ENCODE measurements at places on chromosomes 6 and 20.

GRCh38 chr6:89510393-89510792 lies 77.4 kb downstream of the ANKRD6 start:
- no peak for DNase-seq

DNA sequence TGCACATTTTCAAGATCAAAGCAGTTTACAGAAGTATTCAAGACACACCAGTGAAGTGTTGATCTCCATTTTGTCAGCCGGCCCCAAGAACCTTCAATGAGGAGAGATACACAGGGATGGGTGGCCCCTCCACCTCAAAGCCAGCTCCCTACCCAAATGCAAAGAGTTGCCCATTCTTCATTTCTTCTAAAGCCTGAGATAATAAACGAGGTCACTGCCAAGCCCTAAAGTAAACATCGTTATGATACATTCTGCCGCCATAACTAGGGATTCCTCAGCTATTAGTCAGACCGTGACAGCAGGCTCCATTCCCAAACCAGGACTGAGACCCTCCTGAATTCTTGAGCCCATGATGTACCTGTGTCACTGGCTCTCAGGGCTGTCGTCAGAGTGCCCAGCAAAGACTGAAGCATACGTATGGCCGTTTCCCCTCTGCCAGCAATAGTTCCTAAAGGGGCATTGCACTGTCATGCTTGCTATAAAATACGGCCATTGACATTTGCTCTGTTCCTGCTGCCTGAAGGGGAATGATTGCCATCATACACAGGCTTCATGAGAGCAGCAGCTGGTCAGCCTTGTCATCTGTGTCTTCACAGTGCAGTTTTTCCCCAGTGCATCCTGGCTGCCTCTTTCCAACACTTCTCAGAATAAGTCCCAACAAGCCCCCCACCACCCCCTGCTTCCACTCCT lies 41.7 kb downstream of the ISM1 start:
- DNase-seq = no peak

DNA sequence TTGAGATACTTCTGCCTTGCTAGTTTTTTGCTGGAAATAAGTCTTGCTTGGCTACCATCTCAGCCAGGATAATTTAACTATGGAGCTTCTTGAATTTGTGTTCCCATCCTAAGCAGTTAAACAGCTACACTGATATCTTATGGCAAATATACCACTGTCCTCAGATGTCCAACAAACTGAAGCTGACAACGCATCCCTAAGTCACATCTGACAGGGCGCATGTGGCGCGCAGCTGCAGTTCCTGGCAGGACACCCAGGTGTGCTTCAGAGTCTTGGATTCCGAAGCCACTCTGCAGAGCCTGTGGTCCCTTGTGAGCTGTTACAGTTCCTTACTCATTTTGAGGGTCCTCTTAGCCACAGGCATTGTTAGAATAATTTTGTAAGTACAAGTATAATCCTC lies 127.9 kb downstream of the WDR27 start:
- DNase-seq = no peak

- no peak for DNase-seq
Measured at GRCh38 chr20:23658989-23659609, 21.3 kb upstream of the CST3 start.

GRCh38 chr6:8383584-8383983 lies 51.8 kb downstream of the SLC35B3 start:
- DNase-seq = no peak

- DNase-seq = no peak
Measured at GRCh38 chr6:120363429-120363828, 970.9 kb downstream of the TBC1D32 start.

DNA sequence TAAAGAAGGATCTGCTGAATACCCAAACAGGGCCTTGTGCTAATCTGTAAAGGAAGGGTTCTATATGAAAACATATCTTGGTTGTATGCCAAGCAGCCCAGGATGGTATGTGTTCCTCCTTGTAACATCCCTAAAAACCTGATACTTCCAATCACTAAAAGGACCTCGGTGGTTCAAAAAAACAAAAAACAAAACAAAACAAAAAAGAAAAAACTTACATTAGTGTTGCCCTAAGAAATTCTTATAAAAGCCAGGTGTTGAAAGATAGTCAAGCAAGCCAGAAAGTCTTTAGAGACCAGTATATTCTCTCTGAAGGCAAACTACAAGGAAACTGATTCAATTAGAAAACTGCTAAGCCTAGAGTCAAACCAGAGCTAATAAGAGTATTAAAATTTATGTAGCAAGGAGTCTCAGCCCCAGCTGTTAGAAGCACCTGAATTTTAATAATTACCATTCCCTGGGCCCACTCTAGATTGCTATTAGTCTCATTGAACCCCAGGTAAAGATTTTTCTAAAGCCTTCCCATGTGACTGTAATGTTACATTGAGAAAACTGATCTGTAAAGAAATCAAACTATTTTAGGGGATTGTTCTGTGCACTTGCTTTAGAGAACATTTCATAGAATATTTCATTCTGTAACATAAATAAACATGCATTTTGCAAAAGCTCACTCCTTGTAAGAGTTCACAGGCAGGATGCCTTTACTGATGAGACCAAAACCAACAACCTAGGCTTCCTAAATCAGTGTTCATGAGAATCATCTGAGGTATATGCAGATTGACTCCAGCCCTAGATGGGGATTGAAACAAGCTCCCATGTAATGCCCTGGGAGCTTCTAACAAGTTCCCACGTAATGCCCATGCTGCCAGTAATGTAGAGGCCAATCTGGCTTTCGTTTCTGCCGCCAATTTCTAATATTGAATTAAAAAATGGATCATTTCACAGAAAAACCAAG lies 95.2 kb upstream of the BTN3A2 start:
- DNase-seq = no peak

DNA sequence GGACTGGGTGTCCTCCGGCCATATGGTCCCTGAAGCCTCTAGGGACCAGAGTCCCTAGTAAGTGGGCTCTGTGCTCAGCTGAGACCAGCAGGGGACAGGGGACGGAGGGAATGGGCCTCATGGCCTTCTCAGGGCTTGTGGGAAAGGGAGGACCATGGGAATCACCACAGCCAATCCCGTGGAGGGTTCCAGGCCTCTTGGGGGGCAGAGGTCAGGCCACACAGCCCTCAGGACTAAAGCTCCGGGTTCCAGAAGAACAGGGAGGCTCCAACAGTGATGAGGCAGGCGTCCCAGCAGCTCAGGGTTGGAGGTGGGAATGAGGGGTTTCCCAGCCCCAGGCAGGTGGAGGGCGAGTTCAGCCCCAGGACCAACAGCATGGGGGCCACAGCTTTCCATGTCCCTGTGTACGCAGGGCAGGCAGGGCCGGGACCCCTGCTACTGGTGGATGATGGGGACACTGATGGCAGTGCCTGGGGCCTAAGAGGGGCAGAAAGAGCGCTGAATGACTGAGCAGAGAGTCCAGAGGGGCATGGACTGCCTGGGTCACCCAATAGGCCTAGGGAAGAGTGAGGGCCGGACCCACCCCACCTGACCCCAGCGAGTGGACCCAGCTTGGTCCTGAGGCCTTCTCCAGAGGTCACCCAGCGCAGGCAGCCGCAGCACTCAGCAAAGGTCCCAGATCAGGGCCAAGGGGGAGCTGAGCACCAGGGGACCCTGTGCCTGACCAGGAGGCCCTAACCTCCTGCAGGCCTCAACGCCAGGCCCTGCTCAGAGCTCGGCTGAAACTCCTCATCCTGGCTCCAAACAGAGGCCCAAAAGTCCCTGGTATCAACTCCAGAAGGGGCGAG lies 8.8 kb downstream of the MYL9 start:
- DNase-seq = no peak

- DNase-seq = no peak
Measured at GRCh38 chr20:20173254-20173653, 120.9 kb downstream of the CFAP61 start.

DNA sequence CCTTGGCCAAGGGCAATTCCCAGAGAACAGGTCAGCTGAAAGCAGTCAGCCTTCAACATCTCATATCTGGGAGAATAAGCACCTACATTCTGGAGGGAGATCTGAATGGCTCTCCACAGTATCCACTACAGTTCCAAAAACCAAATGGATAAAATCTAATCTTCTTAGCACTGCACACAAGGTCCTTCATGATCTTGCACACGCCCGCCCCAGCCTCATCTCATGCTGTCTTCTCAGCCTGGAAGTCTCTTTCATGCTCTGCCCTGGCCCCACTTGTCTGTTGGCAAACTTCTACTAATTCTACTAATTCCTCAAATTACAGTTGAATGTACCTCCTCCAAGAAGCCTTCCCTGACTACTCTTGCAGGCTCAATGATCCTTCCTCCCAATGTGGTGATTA lies 1.8 kb upstream of the TTBK1 start:
- no peak for DNase-seq

GRCh38 chr6:91718198-91718597 lies 1131.3 kb upstream of the MAP3K7 start:
- no peak for DNase-seq

DNA sequence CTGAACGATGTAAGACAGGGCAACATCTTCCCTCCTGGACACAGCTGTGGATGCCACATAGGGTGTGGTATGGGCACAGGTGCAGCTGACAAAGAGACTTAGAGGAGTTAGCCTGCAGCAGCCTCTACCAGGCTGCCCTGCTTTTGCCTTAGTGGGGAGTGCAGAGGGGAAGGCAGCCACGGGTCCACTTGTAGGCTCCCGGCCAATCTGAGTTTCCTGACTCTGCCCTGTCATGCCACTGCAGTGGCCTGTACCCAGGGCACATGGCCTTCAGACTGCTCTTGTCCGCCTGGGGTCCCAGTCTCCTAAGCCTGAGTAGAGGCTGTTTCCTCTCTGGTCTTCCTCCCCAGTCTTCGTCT lies 17.1 kb upstream of the CST9L start:
- no peak for DNase-seq

GRCh38 chr6:111625461-111626391 lies 20.0 kb upstream of the TRAF3IP2 start:
- DNase-seq = peak; percentile 32

DNA sequence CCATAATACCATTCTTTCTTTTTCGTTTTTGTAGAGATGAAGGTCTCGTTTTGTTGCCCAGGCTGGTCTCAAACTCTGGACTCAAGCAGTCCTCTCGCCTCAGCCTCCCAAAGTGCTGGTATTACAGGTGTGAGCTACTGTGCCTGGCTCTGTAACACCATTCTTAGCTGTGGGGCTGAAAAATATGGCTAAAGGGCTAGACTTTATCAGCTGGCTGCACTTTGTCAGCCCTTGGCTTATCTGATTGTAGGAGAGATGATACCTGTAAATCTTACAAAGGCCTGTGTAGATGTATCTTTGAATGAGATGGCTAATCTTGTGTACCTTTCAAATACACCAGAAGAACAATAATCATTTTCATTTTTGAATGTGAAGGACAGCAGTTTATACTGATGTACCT lies 55.2 kb downstream of the ZFAND3 start:
- no peak for DNase-seq

GRCh38 chr6:34056305-34057108 lies 89.4 kb downstream of the GRM4 start:
- peak; percentile 89 for DNase-seq

DNA sequence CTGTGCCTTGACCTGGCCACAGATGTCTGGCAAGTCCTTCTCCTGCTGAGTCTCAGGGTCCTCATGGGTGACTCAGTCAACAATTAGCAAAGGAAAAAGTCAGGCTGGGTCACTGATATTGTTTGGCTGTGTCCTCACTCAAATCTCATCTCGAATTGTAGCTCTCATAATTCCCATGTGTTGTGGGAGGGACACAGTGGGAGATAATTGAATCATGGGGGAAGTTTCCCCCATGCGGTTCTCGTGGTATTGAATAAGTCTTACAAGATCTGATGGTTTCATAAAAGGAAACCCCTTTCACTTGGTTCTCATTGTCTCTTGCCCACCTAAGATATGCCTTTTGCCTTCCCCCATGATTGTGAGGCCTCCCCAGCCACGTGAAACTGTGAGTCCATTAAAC lies 45.7 kb downstream of the PREX1 start:
- no peak for DNase-seq

- DNase-seq = peak; percentile 9
Measured at GRCh38 chr20:21099751-21100577, 6.2 kb downstream of the LINC00237 start.

DNA sequence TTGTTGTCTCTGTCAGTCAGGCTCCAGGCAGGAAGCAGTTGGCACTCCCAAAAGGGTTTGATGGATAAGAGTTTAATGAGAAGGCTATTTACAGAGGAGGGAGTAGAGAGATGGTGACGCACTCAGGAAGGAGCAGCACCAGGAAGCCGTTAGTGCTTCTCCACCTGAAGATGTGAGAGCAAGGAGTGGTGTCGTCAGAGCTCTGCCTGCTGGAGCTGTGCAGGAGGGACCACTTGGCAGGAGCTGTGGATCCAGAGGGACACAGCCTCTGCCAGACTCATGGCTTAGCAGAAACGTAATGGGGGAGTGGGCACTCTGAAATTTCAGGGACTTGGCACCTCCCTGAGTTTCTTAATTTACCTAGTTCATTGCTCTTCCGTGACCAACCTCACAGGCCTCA lies 16.8 kb downstream of the DAAM2 start:
- DNase-seq = no peak

DNA sequence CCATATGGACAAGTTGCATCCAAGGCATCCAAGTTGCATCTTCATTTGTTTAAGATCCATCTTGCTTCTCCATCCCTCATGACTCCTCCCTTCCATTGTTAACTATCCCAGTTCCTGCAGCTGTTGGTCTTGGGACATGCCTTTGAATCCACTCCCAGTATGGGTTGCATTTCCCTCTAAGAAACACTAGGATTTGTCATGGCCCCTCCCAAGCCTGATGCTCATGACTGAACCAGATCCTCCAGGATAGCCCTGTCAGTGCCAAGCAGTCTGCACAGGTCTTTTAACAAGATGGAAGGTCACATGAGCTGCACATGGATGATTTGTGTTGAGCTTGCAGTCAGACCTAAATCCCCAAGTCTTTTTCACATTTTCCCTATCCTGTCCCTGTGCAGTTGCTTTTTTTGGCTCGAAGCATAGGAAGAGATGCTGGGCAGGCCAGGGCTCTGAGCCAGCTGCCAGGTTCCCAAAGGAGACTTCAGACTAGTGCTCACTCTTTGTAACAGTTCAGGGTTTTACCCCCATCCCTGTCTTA lies 4.2 kb downstream of the PPP2R5D start:
- DNase-seq = peak; percentile 48

DNA sequence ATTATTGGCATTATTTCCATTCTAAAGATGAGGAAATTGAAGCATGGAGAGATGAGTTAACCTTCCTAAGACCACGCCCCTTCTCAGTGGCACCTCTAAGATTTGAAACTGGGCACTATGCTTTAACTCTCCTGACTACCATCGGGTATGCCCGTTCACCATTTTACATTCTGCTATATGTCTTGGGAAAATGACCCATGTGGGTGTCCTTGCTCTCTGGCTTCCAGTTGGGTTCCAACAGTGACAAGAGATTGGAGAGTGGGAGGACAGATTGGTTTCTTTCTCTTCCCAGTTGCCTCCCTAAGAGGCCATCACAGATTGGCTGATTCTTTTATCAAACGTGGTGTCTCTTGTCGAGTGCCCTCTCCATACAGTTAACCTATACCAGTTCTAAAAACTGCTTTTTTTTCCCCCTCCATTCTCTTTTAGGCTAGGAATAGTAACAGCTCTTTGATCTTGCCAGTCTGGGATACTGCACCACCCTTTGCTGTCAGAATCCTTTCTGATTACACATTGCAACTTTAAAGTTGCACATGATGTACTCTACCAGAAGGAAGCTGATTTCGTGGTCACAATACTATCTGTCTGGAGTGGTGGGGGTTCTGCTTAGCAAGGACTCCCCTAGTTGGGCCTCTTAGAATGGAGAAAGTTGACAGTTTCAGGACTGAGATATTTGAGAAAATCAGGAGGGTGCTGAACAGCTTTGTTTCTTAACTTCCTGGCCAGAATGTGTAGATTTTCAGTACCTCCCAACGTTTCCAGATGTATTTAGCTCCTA lies 88.0 kb upstream of the ELOVL5 start:
- no peak for DNase-seq

Measured in cardiac muscle cell (in vitro differentiated cells and primary cell).